ENCODE measurements at places on chromosomes 1 and 21. TPM values are rescaled to one million over a fixed set of nuclear protein-coding genes. Genes with fewer than 3 reads are reported as not detected.
A peak's percentile ranks its signal among the peaks of the same experiment; 100 is the strongest.

GRCh38 chr1:81559662-81560350 is 240.9 kb upstream of the ADGRL2 start:
- DNase-seq, result no peak

- no peak for DNase-seq
These were observed 3.7 kb downstream of the RNF19B start for GRCh38 chr1:32960819-32961355.

DNA sequence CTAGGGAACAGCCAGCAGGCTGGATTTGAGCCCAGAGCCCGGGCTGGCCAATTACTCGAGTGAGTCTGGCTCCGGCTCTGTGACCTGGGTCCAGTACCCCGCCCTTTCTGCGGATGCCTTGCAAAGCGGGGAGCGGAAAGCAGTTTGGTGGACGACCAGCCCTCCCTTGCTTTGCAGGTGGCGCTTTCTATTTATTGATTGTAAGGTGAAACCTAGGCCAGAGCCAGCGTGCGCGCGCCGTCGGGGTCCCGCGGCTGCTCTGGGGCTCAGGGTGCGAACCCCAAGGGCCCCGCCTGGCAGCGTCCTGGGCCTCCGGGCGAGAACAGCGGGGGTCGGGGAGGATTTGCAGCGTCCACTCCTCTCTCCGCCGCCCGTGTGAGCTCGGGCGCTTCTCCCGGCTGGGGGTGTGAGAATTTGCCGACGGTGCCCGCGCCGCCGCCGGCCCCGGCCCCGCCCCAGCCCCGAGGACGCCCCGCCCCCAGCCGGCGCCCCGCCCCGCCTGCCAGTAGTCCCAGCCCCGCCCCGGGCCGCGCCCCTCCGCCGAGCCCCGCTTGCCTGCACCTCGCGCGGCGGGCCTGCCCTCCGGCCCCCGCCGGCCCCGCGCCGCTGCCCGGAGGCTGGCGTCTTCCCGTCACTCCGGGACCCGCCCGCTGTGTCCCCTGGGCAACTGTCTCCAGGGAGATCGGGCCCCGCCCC is 37.6 kb downstream of the PIK3CD start:
- peak; percentile 83 for DNase-seq

GRCh38 chr1:234743791-234744611 is 134.0 kb upstream of the IRF2BP2 start:
- DNase-seq, result no peak

DNA sequence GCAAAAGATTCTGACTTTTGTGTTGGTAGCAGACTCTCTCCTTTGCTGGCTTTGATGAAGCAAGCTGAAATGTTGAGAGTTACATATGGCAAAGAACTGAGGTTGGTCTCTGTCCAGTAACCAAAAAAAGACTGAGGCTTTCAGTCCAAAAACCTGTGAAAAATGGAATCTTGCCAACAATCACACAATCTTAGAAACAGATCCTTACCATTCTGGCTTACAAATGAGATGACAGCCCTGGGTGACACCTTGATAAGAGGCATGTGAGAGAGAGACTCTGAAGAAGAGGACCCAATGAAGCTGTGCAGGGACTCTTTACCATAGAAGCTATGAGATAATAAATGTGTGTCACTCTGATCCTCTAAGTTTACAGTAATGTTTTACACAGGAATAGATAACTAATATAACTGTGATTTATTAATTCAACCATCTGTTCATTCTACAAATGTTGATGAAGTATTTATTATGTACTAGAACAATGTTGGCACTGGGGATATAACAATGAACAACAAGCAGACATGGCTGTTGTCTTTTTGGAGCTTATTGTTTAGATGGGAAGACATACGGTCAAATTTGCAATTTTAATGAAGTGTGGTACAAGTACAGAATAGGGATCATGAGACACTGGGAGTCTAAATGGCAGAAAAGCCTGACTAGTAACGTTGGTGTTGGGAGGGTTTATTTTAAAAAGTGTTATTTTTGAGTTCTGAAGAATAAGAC is 251.0 kb downstream of the OLFM3 start:
- no peak for DNase-seq

GRCh38 chr1:90204780-90205179 is 209.9 kb downstream of the ZNF326 start:
- DNase-seq, result no peak

- no peak for DNase-seq
These were observed 26.5 kb downstream of the LRRC38 start for GRCh38 chr1:13487143-13487868.

DNA sequence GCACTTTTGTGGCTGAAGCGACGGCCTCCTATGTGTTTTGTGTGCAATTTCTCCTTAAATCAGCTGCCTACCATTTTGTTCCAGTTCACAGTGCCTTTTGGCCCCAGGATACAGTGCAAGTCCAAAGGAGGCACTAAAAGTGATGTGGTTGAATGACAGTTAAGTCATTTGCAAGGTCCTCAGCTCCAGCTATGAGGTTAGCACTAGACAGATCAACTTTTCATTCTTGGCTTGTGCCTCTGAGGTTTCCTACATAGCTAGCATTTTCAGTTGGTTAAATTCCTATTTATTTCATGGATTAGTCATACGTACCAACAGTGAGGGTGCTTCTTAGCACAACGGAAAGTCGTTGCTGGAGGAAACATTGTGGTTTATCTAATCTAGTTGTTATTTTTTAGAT is 59.3 kb upstream of the NTPCR start:
- DNase-seq, result no peak

DNA sequence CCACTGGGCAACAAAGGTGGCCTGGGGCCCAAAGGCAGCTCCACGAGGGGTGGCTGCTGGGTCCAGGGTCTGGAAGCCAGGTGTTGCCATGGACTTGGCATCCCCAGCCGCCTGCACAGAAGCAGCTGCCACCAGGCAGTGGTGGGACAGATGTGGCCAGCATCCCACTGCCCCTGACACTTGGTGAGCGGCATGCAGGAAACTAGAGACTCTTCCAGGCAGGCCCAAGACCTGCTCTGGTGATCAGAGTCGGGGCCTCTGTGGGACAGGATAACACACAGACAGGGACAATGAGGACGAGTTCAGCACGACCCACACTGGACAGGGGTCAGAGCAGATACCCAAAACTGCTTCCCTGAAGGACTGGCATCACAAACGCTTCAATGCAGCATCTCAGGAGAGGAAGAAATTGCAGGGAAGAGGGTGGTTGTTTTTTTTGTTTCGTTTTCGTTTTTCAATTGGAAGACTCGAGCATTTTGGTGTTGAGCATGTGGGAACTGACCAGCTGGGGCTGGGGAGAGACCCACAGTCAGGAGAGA is 34.1 kb upstream of the RNF187 start:
- no peak for DNase-seq

DNA sequence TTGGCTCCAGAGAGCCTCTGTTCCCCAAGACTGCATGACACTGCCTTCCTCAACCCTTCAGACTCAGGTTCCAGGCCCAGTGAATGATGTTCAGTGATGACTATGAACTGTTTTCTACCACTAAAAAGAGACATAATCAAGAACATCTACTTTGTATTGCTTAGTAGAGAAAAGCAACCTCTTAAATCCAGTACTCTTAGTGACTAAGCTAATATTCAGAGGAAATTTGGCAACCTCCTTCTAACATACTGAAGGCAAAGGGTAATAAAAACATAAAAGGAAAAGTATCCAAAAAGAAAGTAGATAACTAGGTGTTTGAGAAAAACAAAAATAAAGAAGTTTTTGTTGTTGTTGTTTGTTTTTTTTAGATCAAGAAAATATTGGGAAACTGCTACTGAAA is 153.3 kb upstream of the RUNX1 start:
- DNase-seq, result no peak

DNA sequence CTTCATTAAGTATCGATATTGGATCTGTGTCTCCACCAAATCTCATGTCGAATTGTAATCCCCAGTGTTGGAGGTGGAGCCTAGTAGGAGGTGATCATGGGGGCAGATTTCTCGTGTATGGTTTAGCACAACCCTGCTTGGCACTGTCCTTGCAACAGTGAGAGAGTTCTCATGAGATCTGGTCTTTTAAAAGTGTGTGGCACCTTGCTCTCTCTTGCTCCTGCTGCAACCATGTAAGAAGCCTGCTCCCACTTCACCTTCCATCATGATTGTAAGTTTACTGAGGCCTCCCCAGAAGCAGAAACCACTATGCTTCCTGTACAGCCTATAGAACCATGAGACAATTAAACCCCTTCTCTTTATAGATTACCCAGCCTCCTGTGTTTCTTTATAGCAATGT is 424.4 kb downstream of the NPHP4 start:
- no peak for DNase-seq

GRCh38 chr1:57024855-57025254 is 59.0 kb upstream of the C8B start:
- DNase-seq, result no peak

DNA sequence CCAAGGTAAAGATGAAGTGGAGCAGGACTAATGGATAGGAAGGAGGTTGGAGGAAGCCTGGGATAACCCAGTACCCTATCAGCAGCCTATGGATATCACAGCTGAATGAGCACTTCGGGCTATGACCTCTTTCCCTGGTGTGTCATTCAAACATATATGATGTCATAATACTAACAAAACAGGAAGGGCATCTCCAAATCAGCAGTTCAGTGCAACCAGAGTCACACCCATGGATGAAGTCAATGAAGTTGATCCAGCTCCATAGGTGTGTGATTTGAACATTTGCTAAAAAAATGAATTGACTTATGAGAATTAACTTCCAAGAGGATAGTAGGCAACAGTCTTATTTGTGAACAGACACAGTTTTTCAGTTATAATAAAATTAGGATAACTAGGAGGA is 1.7 kb upstream of the C1orf116 start:
- no peak for DNase-seq

DNA sequence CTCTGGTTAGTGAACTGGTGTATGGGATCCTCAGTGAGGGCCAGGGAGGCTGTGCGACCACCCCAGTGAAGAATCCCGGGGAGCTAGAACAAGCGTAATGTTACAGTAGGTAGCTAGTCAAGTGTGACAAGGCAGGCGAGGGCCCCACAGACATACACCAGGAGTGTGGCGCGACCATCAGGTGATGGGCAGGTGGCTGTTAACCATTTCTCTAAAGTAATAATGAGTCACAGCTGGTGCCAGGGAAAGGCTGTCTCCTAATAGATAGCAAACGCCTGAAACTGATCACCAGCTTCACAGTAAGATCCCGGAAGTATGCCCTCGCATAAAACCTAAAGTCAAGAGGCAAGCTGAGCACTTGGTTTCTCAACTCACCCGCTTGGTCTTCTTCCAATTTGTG is 40.5 kb upstream of the TARBP1 start:
- DNase-seq, result no peak

- no peak for DNase-seq
These were observed 66.3 kb downstream of the DYRK1A start for GRCh38 chr21:37432710-37433455.

GRCh38 chr1:151058692-151059091 is 730 bp downstream of the CDC42SE1 start:
- DNase-seq, result no peak

The RNF223 gene
- total RNA-seq, result not detected
